ENCODE measurements at places on chromosomes 6 and 20. TPM values are rescaled to one million over a fixed set of nuclear protein-coding genes. Genes with fewer than 3 reads are reported as not detected.

The C6orf15 gene
- total RNA-seq = 4.6 TPM

The BCAS4 gene
- total RNA-seq = 16.7 TPM

The TUBB2B gene
- 144 TPM for total RNA-seq

The SFT2D1 gene
- total RNA-seq = 54.3 TPM

The OTOR gene
- total RNA-seq = not detected

The DDX43 gene
- total RNA-seq = not detected

The GINS1 gene
- 5.0 TPM for total RNA-seq

The MAP3K5 gene
- 1.7 TPM for total RNA-seq

The FHL5 gene
- total RNA-seq = not detected

The MAS1 gene
- not detected for total RNA-seq

The KCNK5 gene
- 0.14 TPM for total RNA-seq

The CENPW gene
- total RNA-seq = 16.1 TPM

The ATP6V1G2 gene
- total RNA-seq = 3.4 TPM

The LCA5 gene
- total RNA-seq = 5.8 TPM

The NRSN2 gene
- total RNA-seq = 64.0 TPM

The PDE10A gene
- 7.4 TPM for total RNA-seq

The HCK gene
- 0.53 TPM for total RNA-seq

The FOXS1 gene
- 26.0 TPM for total RNA-seq

The SLC22A23 gene
- total RNA-seq = 5.7 TPM

The HSF2 gene
- 9.2 TPM for total RNA-seq

The BMP2 gene
- total RNA-seq = 9.2 TPM

The RGS17 gene
- total RNA-seq = 3.7 TPM

The SRXN1 gene
- total RNA-seq = 17.7 TPM

The TINAG gene
- not detected for total RNA-seq

The MYL9 gene
- total RNA-seq = 1,247 TPM

The TMEM74B gene
- total RNA-seq = 2.1 TPM

The TRIM40 gene
- not detected for total RNA-seq

The GTSF1L gene
- total RNA-seq = not detected

Data from astrocyte (in vitro differentiated cells and primary cell).